CD4-positive, alpha-beta T cell treated with Interleukin-4 for 4 hours (primary cell): ENCODE measurements at places on chromosomes 4 and X.

GRCh38 chr4:121881158-121881557 lies 10.9 kb upstream of the BBS7 start:
- DNase-seq: no peak

GRCh38 chrX:10010686-10011085 lies 43.5 kb downstream of the CLDN34 start:
- DNase-seq: no peak

DNA sequence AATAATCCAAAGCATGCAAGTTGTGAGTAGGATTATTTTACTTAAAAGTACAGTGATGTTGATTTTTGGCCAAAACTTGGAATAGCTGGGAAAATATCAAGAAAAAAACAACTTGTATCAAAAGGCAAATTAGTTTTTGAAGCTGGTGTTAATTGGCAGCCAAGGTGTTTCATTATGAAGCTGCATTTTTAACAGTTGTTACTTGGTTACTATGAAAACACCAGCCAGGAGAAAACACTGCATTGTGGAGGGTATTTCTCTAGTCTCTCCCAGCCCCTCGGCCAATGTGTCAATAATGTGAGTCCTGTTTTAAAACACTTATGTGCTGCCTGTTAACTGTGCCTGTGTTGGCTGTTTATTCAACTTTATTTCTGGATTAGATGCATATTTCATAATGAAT lies 733.4 kb downstream of the ADGRL3 start:
- DNase-seq: no peak

- DNase-seq: no peak
These were observed 106.8 kb downstream of the FAT4 start for GRCh38 chr4:125421547-125421946.

GRCh38 chrX:1384658-1385252 lies 7.2 kb downstream of the SLC25A6 start:
- no peak for DNase-seq

GRCh38 chrX:103941201-103941975 lies 21.0 kb upstream of the TMSB15B start:
- DNase-seq: peak; percentile 24

GRCh38 chr4:41702770-41703169 lies 45.8 kb downstream of the PHOX2B start:
- no peak for DNase-seq

- DNase-seq: no peak
These were observed 112.6 kb upstream of the PPARGC1A start for GRCh38 chr4:24002330-24002966.
